ENCODE measurements at places on chromosomes 7 and 10. TPM values are rescaled to one million over a fixed set of nuclear protein-coding genes. Genes with fewer than 3 reads are reported as not detected.

The ENKUR gene
- not detected for total RNA-seq

The DOCK4 gene
- 0.87 TPM for total RNA-seq

GRCh38 chr10:25627606-25628005 is 306.4 kb upstream of the MYO3A start:
- DNase-seq = no peak

DNA sequence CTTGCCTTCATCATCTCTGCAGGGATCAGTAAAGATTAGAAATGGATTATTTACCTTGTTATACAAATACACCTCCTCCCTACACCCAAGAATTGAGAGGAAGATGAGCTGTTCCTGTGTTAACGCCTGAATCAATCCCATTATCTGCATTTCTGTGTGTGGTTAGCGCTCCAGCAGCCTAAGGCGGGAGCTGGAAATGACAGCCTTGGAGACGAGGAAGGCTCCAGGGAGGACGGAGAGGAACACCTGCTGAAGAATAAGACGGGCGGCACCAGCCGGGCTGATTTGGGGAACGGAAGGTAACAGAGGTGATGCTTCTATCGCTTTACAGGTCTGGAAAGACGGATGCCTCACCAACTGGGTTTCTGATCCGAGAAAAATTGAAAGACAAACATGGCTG is 34.2 kb upstream of the DDC start:
- DNase-seq = no peak

- no peak for DNase-seq
Measured at GRCh38 chr10:44126291-44126717, 258.6 kb downstream of the CXCL12 start.

DNA sequence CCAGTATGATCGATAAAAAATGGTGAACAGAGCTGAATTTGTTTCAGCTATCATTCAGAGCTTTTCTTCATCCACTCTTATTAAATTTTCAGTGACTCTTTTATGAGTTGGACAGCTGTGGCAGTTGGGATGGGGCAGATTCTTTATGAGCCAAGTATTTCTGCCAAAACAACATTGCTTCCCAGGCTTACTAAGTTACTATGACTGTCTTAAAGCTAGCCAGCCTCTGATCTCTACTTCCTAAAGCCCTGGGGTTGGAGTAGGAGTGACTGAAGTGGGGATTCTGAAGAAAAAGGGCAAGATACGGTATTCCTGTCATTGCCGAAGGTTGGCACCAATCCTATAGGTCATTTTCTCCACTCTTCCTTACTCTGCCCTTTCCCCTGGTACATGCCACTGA is 12.7 kb downstream of the RPP30 start:
- DNase-seq = no peak

DNA sequence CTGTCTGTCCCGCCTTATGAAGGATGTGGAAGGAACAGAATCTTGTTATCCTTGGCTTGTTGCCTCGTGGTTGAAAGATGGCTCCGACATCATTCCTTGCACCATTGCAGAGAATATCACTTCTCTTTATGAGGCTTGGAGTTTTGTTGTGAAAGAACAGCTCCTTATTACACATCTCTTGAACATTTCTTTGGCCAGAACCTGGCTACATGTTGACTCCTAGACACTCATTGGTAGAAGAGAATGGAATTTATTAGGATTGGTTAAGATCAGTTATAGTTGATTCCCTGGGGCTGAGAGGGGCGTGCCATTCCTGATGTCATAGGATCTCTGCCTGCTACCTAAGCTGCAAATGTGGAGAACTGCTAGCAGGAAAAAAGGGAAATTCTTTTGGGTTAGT is 180.5 kb upstream of the CTBP2 start:
- no peak for DNase-seq

GRCh38 chr10:130994845-130995244 is 316.7 kb downstream of the TCERG1L start:
- DNase-seq = peak; percentile 18

DNA sequence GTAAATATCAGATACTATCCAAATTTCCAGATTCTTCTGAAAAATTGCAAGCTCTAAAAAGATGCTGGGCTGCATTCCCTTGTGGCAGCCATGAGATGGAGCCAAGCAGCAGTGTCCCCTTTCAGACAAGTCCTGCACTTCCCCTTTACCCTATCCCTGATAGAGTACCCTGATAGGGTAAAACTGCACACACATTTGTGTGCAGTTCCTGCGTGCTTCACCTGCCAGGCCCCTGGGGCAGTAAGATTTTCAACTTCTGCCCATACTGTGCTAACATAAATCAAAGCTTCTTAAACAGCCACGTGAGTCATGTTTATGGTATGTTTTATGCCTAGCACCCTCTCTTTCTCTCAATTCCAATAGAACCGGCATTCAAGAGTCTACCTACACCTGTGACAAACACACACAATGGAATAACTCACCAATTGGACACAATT is 52.2 kb downstream of the IFIT5 start:
- no peak for DNase-seq

Measured in activated CD8-positive, alpha-beta memory T cell treated with anti-CD3 and anti-CD28 coated beads, Interleukin-2, amount 10 ng/mL, durations not matched to agents 7 days and 5 days (primary cell).